Renal pelvis (tissue), 12 donors: ENCODE measurements at places on chromosomes 5 and 9.
A peak's percentile ranks its signal among the peaks of the same experiment; 100 is the strongest.

GRCh38 chr5:33369485-33370465, 71.0 kb upstream of the TARS1 start:
- DNase-seq, result no peak

DNA sequence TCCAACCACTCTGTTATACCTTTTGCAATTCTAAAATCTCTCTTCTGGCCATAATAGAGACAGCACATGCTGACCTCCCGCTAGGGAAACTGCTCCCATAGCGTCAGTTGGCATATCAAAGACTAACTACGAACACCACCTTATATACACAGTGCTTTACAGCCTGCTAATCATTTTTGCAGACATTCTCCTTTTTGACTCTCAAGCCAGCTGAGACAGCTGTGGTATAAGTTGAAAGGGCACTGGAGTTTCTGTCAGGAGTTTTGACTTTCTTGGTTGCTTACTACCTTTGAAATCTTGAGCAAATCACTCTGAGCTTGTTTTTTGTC, 160.2 kb upstream of the TBCA start:
- DNase-seq, result no peak

- no peak for DNase-seq
These were observed 27.3 kb downstream of the PROP1 start for GRCh38 chr5:177968661-177969211.

DNA sequence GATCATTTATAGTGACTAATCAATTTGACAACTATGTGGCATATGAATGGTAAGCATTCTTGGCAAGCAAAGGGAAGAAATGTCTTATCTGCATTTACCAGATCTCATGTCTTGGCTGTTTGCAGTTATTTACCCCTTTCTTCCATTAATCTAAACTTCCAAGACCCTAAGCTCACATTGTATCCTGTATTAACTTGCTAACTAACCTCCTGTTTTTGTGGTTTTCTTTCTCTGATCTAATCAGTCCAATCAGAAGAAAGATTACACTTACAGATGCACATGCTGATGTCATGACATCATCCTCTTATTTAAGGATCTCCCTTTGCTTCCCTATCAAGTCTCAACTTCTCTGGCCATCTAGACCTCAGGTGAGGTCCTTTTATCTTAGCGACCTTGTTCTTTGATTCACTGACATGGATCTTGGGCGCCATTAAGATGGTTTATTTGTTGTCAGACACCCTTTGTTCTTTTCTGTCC, 95.5 kb downstream of the F2RL2 start:
- no peak for DNase-seq

GRCh38 chr5:67181648-67182221, 14.9 kb downstream of the CD180 start:
- peak; percentile 46 for DNase-seq

DNA sequence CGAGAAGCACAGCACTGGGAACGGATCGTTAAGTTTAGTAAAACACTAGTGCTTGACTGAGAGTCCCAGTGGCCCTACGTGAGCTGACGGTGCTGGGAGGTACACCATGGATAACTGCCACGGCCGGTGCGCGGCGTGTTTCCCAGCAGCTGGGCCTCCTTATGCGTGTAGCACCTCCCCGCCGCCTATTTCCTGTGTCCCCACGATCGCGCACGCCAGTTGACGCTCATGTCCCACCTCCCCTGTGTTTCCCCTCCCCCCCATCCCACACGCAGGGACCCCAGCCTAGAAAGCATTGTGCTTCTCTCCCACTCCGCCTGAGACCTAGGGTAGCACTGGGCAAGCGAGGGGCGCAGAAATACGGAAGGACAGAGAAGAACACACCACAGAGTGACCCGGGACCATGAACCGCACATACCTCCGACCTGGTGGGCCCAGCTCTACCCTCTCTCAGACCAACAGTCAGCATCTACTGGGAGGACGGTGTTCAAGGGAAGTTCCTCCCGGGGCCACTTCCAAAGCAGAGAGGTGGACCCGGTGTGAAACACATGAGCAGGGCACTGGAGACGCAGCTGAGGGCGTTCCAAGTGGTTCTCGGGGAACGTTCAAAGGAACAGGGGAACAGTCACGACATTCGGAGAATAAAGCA, 45.6 kb downstream of the DBH start:
- no peak for DNase-seq
